Brain pericyte (primary cell): ENCODE measurements at places on chromosomes 12 and 14.

GRCh38 chr12:108773798-108774788, 42.8 kb upstream of the CORO1C start:
- DNase-seq, result peak; percentile 72

DNA sequence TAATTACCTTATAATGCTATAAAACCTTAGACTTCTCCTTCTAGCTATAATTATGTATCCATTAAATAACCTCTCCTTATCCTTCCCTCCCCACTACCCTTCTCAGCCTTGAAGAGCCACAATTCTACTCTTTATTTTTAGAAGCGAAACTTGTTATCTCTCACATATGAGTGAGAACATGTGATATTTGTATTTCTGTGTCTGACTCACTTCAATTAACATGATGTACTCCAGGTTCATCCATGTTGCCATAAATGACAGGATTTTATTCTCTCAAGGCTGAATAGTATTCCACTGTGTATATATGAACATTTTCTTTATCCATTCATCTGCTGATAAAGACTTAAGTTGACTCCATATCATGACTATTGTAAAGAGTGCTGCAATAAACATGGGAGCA, 485.6 kb downstream of the FLRT2 start:
- DNase-seq, result no peak

DNA sequence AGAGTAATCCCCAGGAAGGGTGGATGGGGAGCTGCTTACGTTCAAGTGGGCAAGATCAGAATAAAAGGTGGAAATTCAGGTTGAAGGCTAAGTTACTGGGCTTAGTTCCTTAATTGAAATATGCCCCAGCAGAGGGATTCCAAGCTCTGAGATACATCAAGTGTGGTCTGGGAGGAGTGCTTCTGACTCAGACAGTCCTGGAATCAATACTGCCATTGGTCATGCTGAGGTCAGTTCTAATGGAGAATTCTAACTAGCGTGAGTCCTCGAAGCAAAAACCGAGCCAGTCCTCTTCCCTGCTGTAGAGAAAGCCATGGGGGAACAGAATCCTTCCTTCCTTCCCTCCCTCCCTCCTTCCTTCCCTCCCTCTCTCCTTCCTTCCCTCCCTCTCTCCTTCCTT, 39.9 kb downstream of the NOS1 start:
- no peak for DNase-seq

- DNase-seq, result no peak
Measured at GRCh38 chr12:12488296-12488695, 74.4 kb downstream of the DUSP16 start.

GRCh38 chr14:79693935-79694334, 517.4 kb downstream of the DIO2 start:
- DNase-seq, result no peak

DNA sequence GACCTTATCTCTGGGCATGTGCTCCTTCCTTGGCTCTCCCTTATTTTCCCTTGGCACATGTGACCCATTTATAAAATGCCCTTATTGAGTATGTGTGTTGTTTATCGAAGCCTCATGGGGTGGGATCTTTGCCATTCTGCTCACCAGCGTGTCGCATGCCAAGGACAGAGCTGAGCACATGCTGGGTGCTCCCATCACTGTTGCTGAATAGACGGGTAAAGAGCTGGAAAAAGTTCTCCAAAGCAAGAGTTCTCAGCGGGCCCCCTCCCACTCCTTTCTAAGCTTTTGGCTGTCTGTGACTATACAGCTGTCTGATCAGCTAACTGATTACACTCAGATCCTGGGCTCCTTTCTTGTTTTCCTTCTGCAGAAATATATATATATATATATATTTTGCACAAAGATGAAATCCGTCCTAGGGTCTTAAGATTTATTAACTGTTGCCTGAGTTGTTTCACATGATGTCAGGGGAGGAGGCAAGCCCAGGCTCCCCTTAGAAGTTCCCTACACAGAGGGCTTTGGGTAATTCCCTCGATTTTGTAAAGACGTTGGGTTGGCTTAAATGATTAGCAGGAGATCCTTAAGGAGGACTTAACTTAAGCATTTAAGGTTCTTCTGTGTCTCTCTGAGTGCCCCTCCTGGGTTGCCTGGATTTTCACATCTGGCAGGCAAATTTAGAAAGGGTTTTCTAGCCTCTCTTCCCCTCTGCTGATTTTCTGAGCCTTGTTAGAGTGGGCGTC, 71.6 kb downstream of the TMEM132C start:
- DNase-seq, result no peak

GRCh38 chr14:90511795-90512328, 115.0 kb downstream of the CALM1 start:
- DNase-seq, result no peak

DNA sequence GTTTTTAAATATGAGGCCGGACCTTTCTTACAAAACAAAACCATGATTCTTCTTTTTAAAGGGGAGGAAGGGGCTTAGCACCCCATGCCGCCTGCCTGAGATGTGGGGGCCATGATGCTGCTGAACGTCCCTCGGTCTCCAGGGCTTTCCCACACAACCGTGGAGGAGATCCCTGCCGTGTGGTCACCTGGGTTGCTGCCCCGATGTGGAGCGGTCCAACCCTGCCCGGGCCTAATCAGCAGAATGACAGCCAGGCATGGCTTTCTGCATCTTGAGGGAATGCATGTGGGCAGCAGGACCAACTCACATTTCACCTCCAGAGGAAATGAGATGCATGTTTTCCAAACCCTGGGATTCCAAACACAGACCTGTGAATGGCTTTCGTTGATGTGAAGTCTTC, 48.9 kb upstream of the C14orf180 start:
- no peak for DNase-seq

DNA sequence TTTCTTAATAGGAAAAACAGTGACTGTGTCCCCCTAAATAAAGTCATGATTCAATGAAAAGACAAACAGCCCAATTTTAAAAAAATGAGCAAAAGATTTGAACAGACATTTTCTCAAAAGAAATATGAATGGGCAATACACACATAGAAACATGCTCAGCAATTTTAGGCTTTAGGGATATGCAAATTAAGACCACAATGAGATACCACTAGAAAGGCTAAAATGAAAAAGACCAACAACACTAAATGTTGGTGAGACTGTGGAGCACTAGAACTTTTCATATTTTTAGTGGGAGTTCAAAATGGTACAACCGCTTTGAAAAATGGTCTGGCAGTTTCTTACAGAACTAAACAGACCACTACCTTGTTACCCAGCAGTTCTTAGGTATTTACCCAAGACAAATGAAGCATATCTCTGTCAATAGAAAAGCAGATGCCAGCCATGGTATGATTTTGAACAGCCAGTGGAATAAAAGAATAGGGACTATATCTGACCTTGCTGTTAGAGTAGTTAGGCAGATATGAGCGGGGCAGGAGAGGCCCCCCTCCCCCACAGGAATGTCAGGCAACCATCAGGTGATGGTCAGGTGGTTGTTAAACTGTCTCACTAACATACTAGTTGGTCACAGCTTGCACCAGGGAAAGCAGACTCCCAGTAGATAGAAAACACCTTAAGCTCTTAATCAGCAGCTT, 108.8 kb downstream of the PRKCH start:
- DNase-seq, result no peak

- no peak for DNase-seq
Measured at GRCh38 chr12:47778881-47779280, 5.8 kb downstream of the SLC48A1 start.

DNA sequence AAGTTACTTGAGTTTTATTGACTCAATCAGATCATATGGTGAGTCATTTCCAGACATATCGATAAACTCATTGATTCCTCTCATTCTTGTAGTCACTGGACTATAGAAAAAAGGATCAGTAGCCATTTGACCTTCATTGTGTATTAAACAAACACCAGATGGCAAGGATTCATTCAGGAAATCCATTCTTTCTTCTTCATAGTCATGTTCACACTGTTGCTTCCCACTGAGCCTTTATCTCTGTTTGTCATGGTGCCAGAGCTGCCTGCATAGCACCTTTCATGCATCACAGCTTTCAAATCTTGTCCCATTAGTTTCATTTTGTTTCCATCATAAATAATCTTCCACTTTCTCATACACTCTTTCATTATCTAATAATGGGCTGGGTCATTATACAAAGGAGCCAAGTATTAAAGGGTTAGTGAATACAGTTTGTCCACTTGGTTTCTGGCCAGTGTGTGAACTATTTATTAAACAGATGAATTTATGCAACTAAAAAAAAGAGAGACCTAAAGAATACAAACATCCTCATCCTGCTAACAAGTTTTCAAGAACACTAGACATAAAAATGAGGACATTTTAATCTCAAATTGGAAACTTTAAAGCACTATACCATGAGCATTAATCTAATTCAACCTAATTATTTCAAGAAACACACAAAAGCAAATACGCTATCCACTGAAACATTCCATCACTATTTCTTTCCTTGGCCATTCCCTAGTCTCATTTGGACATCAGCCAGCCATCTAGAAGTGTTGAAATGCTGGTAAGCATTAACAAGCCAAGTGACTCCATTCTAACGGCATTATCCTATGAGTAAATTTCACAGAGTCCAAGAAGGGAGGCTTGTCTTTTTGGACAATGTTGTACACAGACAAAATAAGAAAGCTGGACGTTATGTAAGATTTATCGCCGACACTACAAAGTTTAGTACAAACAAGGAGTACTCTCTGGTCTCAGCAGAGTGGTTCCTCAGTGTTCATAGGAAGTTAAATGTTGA, 476.5 kb downstream of the FOXG1 start:
- DNase-seq, result no peak

DNA sequence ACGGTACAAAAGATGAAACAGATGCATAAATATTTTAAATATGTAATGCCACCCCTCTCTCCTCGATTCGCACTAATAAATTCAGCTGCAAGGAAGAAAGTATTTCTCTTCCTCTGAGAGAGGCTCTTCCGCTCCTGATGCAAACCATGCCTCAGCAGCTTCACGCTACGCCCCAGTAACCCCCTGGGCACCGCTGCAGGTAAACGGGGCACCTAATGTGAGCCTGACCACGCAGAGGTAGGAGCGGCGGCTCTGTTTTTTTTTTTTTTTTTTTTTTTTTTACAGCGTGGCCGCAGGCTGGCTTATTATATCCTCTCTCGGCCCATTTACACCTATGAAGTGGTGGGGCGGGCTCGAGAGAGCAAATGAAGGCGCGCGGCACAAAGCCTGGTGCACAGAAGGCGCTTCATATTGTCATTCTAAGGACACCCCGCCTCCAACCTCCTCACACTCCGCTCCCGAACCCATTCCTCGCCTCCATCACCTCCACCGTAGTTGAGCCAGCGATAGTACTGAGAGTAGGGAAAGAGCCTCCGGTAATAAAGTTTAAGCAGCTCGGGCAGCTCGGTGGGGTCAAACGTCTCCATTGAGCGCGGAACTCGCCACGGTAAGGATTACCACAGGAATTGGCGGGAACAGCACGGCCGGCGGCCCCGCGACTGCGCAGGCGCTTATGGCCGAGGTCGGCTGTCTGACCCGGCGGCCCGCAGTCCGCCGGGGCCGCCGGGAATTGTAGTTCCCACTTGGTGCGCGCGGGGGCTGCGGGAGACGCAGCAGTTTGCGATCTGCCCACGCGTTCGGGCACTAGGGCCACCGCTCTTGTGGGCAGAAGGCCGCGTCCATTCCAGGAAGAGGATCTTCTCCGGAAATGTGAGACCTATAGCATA, at the start of gene PRIM1:
TSS of gene PRIM1 (minus strand) at position 612 of the 887 bp plus-strand sequence. CDS start at position 587, 25 bp downstream.
- DNase-seq, result no peak

- peak; percentile 24 for DNase-seq
Measured at GRCh38 chr12:42590330-42590934, 886 bp upstream of the PRICKLE1 start.

GRCh38 chr12:118206107-118206412, 70.1 kb downstream of the PEBP1 start:
- DNase-seq, result no peak

DNA sequence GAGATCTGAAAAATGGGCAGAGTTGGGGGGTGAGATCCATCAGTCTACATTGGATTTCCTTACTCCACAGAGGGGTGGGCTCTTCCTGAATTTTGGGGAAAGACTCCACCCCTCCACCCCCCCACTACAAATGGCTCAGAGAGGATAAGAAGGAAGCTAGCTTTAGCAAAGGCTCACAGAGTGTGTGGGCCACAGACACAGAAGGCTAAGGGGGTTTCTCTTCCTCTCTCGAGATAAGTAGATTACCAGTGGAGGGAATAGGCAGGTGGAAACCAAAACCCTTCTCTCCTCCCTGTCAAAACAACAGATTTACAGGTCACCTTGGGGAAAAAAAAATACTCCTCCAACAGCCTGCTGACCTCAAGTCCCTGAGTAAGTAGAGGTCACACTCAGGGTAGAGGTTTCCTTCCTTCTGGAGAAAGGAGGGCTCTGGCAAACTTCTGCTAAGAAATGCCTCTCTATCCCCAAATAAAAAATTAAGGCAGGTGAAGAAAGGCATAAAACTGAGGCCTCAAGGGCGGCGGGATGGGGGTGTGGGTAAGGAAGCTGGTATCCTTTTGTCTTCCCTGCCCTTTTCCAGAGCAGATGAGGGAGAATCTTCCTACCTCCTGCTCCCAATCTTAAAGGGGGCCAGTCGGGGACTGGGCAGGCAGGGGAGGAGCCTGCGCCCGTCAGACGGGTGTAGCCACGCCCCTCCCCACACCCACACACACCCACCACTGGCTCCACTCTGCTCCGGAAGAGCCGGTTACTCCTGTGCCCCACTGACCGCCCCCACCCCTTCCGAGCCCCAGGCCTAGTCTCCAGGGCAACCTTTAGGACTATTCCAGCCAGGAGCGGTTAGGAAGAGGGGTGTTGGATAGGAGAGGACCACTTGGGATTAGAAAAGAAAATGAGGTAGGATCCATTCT, 1.9 kb upstream of the BAZ2A start:
- no peak for DNase-seq

- no peak for DNase-seq
Measured at GRCh38 chr12:51496895-51497294, 72.3 kb downstream of the SLC4A8 start.

DNA sequence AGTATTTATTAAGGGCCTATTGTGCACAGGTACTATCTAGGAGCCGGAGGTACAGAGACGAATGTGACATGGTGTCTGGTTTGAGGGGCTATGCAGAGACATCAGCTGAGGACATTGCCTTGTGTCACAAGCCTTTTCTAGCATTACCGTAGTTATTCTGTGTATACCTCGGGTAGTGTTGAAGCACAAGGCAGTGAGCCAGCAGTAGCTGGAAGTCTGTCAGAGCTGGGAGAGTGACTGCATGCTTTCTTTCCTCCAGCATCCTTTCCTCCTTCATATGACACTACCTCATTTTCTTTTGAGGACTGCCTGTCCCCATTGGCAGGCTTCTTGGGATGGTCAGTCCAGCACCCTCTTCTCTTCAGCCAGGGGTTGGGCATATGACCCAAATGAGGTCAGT, 77.0 kb downstream of the POLR3B start:
- no peak for DNase-seq
